ENCODE measurements at places on chromosomes 3 and 15.

GRCh38 chr3:12588039-12589009 lies 31.4 kb downstream of the MKRN2 start:
- no peaks in the 10 kb centered on the region for H3K27me3 ChIP-seq
- no peak overlapping the region for H3K27ac ChIP-seq
- H3K4me3 ChIP-seq: no peak overlapping the region
- no peak for DNase-seq
- H3K4me1 ChIP-seq: no peaks in the 10 kb centered on the region

DNA sequence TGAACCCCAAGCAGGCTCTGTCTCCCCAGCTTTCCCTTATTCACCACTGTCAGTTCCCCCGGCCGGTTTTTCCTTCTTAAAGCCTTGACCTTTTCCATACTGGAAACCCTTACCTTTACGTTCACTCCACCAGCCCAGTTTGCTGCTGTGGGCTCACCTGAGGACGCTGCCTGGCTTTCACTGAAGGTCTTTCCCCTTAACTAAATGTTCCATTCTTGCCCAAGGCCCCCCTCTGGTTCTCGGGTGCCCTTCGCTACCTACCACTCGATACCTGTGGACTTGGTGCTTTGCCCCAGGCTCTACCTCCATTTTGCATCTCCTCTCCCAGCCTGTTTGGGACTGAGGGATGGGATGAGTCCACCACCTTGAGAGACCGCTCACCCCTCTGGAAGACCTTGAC lies 851 bp downstream of the AP2M1 start:
- peaks cover 30% of the 10 kb centered on the region for H3K4me1 ChIP-seq
- H3K27me3 ChIP-seq: no peaks in the 10 kb centered on the region
- peaks cover 37% of the 10 kb centered on the region for H3K36me3 ChIP-seq
- H3K4me3 ChIP-seq: peak overlapping the region; percentile 96

GRCh38 chr15:95864467-95864886 lies 466.0 kb upstream of the NR2F2 start:
- H3K27ac ChIP-seq: peak overlapping the region; percentile 60
- H3K4me1 ChIP-seq: peaks cover 34% of the 10 kb centered on the region
- no peaks in the 10 kb centered on the region for H3K27me3 ChIP-seq
- no peak overlapping the region for H3K4me3 ChIP-seq
- H3K36me3 ChIP-seq: no peaks in the 10 kb centered on the region

DNA sequence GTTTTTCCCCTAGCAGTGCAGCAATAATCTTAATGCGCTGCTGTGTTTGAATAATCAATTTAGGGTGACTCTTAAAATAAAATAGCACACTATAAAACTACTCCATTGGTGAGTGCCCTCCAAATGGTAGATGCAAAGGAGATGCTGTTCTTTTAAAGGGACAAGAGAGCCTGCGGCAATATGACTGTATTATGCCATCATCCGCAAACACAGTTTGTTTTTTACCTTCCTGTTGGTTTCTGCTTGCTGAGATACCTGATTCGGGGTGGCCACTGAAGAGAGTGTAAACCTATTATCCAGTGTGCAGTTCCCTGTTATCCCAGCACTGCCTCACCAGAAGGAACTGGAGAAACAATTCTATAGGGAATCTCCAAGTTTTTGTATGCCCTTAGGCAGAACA lies 523.1 kb upstream of the TGFBR2 start:
- no peaks in the 10 kb centered on the region for H3K36me3 ChIP-seq
- DNase-seq: no peak
- H3K4me3 ChIP-seq: no peak overlapping the region

DNA sequence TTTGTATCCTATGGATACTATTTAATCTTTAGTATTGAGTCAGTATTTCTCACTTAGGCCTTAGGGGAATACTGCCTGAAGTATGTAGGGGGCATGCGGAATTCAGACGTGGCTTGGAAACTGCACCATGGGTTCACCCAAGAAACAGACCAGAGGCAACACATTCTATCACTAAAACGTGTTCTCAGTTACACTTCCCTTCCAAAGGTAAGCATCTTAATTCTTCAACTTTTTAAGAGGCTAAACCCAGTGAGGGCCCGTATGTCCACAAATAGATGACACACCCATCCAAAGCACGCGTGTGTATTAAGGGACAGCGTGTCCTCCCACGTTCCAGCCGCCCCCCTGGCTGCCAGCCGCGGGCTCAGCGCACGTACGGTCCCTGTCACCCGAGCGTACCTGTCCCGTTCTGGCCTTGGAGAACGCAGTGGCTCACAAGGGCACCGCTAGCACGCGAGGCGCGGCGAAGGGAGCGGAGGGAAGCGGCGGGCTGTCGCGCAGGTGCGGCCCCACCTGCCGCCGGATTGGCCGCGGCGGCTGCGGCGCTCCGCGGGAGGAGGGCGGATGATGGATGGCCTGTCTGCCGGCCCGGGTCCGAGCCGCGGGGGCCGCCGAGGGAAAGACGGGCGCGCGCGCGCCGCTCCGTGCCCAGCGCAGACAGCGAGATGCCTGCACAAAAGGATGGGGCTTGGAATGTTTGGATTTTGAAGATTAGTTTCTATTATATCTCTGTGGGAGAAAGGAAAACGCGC lies 1003.9 kb upstream of the NR2F2 start:
- peaks cover 16% of the 10 kb centered on the region for H3K27me3 ChIP-seq
- no peak for DNase-seq
- no peaks in the 10 kb centered on the region for H3K36me3 ChIP-seq

Data from natural killer cell (primary cell).